ENCODE measurements at places on chromosomes 3 and 15. TPM values are rescaled to one million over a fixed set of nuclear protein-coding genes. Genes with fewer than 3 reads are reported as not detected.

CKMT1B gene
- total RNA-seq = not detected

SOX2 gene
- not detected for total RNA-seq

CCDC80 gene
- not detected for total RNA-seq

UROC1 gene
- not detected for total RNA-seq

SOX14 gene
- total RNA-seq = not detected

PRKAR2A gene
- 41.7 TPM for total RNA-seq

GOLGA8J gene
- 0.20 TPM for total RNA-seq

CHMP2B gene
- 30.8 TPM for total RNA-seq

HRG gene
- not detected for total RNA-seq

SYNPR gene
- total RNA-seq = not detected

SEMA3F gene
- total RNA-seq = not detected

GP9 gene
- total RNA-seq = not detected

LRIG1 gene
- 71.7 TPM for total RNA-seq

SEC11A gene
- total RNA-seq = 86.8 TPM

NR2E3 gene
- total RNA-seq = not detected

GRCh38 chr15:42548249-42549031 is at the start of the genes HAUS2 and LRRC57:
HAUS2 (plus strand) TSS chr15:42548838; CDS start chr15:42548873, 35 bp downstream.
LRRC57 (minus strand) TSS chr15:42548793; CDS start chr15:42548434, 359 bp downstream.
- peak; percentile 86 for DNase-seq

- no peak for DNase-seq
Measured at GRCh38 chr15:52668133-52668532, 11.1 kb downstream of the ATOSA start.

DNA sequence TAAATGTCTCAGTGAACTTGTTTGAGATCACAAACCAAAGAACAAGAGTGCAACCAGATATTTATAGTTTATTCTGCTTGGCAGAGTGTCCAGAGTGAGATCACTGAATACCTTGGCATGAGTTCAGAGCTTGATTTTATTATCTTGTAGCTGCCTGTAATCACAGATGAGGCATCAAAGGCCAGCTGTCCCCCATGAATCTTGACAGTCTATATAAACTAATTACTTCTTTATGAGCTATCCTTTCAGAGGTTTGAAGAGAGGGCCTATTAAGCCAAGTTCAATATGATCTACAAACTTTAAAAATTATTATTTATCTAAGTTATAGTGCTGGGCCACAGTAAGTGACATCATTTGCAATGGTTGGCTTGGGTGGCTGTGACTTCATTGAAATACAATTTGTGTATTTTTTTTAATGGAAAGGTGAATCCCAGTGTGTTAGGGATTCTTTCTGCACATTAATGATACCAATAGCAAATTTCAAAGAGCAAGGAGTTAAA is 251.5 kb downstream of the CLSTN2 start:
- DNase-seq = no peak

DNA sequence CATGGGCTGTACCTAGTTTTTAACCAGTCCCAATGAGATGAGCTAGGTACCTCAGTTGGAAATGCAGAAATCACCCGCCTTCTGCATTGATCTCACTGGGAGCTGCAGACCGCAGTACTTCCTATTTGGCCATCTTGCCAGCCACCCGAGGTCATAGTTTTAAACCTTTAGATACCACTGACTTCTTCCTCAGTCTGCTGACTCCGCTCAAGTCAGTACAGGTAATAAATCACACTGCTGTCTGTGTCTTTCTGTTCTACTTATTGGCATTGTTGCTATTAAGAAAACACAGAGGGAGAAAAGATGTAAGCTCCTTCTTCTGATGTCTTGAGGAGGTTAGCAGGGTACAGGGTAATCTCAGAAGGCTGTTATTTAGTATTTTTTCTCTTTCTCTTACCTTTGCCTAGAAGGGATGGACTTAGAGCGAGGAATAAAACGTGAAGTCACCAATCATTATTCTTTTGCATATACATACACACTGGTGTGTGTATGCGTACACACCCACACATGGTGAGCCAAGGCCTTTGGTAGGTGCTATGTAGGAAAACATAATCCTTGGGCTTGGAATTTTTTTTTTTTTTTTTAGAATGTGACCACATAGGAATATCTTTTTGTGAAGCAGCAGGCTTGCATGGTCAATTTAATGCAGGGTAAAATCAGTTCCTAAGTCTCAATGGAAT is 197.2 kb downstream of the EDEM1 start:
- no peak for DNase-seq

GRCh38 chr3:183697610-183698317 is at the start of gene YEATS2:
YEATS2 (plus strand) TSS chr3:183697797; CDS start chr3:183715163, 17,366 bp downstream.
- peak; percentile 67 for DNase-seq

GRCh38 chr15:58010983-58011382 is 54.5 kb downstream of the ALDH1A2 start:
- DNase-seq = no peak

DNA sequence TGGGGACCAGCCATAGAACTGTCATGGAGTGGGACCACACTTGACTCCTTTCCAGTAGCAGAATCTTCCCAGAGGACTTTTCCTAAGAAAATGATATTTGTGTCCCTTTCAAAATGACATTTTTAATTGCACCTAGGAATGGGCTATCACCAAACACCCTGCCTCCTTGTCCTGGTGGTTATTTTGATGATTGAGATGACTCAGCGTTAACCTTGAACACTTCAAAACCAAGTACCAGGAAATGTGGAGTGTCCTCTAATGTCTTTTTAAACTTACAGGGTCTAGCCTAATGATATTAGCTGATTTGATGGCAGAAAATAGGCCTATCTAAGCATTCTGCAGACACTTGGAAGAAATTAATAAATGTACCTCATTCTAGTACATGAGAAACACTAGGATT is 90.7 kb downstream of the HHLA2 start:
- DNase-seq = no peak

DNA sequence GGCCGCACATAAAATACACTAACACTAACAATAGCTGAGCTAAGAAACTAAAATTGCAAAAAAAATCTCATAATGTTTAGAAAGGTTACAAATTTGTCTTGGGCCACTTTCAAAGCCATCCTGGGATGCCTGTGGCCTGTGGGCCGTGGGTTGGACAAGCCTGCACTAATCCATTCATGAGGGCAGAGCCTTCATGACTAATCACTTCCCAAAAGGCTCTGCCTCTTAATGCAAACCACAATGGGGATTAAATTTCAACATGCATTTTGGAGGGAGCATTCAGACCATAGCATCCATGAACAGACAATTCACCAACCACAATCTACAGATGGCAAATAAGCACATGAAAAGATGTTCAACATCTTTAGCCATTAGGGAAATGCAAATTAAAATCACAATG is 128.2 kb downstream of the SUCLG2 start:
- DNase-seq = no peak

- no peak for DNase-seq
Measured at GRCh38 chr15:81859737-81860516, 185.9 kb downstream of the MEX3B start.

GRCh38 chr15:70103880-70104626 is 6.3 kb upstream of the TLE3 start:
- no peak for DNase-seq

GRCh38 chr3:111596328-111596727 is 1.2 kb upstream of the ZBED2 start:
- no peak for DNase-seq

DNA sequence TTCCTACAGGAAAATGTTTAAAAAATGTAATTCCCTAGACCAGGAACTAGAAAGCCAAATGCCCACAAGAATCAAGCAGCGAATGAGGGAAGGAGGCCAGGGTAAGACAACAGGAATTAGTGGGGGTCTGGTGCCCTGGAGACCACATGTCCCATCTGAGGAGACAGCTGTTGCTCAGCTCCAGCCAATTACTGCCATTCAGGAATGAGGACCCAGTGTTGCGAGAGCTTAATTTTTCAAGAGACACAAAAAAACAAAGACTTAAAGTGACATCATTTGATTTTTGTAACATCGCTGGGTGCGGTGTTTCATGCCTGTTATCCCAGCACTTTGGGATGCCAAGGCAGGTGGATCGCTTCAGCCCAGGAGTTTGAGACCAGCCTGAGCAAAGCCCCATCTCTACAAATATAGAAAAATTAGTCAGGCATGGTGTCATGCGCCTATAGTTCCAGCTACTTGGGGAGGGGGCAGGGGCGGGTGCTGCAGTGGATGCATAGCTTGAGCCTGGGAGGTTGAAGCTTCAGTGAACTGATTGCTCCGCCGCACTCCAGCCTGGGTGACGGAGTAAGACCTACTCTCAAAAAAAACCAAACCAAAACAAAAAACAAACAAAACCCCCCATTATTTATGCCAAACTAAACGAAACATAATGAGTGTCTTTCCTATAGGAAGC is 52.8 kb upstream of the LRIG1 start:
- no peak for DNase-seq

- DNase-seq = no peak
Measured at GRCh38 chr3:123296836-123297626, 95.3 kb downstream of the SEC22A start.

GRCh38 chr3:44033123-44033522 is 208.6 kb upstream of the TOPAZ1 start:
- DNase-seq = no peak

DNA sequence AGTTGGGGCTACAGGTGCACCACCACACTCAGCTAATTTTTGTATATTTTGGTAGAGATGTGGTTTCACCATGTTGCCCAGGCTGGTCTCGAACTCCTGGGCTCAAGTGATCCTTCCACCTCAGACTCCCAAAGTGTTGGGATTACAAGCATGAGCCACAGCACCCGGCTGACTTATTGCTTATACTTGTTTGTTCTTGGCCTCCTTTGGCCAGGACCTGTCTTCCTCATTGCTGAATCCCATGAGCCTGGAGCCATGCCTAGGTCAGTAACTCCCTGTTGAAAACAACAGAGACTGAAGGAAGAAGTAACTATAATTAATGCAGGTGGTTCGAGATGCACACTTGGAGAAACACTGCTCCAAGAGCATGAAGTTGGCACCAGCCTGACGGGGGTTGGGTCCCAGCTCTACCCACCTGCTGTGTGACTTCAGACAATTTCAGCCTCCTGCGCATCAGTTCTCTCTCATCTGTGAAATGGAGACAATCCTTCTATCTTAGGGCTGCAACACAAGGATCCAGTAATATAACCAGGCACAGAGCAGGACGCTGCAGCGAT is 38.9 kb downstream of the CPN2 start:
- DNase-seq = no peak

- no peak for DNase-seq
Measured at GRCh38 chr3:173009410-173009809, 131.6 kb downstream of the SPATA16 start.

DNA sequence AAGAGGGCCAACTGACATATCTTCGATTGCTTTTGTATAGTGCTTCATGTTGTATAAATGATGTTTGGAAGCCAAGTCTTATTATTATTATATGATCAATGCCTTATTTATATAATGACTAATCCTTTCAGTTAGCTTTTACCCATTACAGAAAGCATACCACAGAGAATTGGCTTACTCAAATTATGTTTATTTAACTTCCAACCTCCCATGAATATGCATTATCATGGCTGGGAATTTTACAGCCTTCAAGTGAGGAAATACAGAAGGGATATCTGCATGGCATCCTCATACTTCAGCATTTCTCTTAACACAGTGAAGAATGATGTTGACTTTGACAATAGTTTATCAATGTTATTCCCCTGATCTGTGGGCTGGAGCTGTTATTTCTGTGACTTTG is 225.9 kb upstream of the GAP43 start:
- DNase-seq = no peak

- no peak for DNase-seq
Measured at GRCh38 chr15:35722501-35722900, 176.5 kb upstream of the DPH6 start.

DNA sequence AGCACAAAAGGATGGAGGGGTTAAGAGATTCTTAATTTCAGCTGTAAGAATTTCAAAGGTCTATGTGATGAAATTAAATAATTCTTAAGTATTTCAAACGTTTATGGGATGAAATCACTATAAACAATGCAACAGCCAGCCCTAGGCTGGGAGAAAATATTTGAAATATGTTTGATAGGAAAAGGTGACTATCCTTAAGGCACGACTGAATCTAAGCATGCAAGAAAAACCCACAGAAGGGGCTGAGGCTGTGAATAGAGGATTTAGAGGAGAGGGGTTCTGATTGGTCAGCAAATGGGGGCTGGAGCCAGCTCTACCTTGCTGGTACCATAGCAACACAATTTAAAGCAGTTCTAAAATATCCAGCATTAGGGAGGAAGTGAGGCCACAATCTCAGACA is 220.8 kb upstream of the ATP10A start:
- DNase-seq = no peak

DNA sequence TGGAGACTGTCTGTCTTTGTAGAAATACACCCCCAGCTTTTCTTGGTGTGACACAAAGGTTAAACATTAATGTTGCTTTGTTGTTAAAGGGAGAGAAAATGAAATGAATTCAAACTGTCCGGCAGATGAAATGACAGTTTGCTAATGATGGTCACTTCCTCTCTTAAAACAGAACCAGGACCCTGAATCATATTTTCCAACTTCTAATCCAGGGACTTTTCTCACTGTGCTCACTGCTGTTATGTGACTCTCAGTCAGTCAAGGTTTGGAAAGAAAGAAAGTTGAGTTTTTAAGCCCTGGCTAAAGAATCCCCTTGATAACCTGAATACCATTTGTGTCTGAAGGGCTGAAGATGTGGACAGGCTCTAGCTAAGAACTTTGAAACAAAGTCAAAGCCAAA is 215.8 kb downstream of the AGBL1 start:
- DNase-seq = no peak

Data from CD4-positive, alpha-beta memory T cell (primary cell).